ENCODE measurements at places on chromosomes 2 and 18.

DNA sequence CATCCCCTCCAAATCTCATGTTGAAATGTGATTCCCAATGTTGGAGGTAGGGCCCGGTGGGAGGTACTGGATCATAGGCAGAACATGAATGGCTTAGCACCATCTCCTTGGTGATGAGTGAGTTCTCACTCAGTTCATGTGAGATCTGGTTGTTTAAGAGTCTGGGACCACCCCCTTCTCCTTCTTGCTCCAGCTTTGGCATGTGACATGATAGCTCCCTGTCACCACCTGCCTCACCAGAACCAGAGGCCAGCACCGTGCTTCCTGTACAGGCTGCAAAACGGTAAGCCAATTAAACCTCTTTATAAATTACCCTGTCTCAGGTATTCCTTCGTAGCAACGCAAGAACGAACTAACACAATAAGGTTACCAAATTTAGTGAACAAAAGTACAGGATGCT is 95.4 kb downstream of the ZBTB7C start:
- no peak for DNase-seq

DNA sequence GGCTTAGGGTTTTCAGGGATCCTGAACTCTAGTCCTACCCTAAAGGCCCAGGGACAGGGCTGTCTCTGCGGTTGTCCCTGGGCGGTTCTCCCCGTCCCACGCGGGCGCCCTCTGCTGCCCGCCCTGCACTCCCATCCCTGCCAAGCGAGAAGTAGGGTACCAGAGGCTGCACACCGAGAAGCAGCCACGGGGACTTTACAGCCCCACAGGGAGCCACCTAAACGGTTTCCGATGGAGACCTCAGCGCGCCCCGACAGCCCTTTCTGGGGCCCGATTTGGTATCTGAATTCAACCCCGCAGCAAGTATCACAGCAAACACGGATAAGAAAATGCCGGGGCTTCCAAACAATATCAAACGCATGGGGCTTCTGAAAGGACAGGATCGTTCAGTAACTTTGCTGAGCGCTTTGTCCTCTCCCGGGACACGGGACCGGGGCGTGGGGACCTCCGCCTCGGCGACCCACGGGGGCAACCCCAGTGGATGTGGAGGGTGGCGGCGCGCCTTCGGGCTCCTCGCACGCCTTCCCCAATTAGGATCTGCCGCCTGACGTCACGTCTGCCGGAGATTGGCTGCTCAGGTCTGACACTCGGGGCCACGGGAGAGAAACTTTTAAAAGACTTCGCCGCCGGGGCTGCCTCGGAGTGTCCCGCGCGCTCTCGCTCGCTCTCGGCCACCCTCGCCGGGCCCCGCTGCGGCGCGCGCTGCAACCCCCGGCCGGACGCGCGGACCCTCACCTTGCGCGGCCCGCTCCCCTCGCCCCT is at the start of gene LTBP1:
TSS of gene LTBP1 (plus strand) at position 640 of the 762 bp plus-strand sequence. CDS start 372 bp downstream, outside the sequence.
- DNase-seq, result peak; percentile 82

- DNase-seq, result no peak
These were observed 562.6 kb downstream of the SPAG16 start for GRCh38 chr2:213846856-213847255.

DNA sequence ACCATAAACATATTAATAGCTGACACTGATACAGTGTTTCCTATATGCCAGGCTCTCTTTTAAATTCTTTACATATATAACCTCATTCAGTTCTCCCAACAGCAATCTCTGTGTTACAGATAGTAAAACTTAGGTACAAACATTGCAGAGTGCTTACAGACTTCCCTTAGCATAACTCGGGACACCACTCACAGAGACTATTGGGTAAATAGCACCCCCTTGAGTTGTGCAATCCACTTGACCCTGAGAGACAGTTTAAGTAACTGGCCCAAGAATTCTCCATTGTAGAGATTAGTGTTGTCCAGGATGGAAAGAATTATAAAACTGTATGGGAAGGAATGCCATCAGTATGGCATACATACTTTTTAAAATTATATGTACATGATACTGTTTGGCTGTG is 110.1 kb downstream of the POLE4 start:
- no peak for DNase-seq

DNA sequence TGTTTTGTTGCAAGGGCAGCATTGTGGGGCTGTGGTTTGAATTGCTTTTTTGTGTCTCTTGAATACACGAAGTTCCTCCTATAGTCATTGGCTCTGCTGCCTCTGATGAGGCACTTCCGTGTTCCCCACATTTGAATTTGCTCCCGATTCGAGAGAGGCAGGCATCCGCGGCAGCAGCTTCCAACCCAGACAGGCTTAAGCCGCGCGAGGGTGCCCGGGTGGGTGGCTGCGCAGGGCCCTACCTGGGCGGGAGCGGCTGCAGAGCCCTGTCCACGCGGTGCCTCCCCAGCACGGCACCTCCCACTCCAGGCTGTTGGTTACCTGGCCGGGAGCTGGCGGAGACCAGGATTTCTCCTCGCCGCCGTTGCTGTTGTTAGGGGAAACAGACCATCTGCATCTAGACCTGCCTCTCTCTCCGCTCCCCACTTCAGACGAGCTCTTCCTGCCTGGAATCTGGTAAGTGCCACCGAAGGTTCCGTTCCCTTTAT is 151.3 kb downstream of the NEDD4L start:
- no peak for DNase-seq

DNA sequence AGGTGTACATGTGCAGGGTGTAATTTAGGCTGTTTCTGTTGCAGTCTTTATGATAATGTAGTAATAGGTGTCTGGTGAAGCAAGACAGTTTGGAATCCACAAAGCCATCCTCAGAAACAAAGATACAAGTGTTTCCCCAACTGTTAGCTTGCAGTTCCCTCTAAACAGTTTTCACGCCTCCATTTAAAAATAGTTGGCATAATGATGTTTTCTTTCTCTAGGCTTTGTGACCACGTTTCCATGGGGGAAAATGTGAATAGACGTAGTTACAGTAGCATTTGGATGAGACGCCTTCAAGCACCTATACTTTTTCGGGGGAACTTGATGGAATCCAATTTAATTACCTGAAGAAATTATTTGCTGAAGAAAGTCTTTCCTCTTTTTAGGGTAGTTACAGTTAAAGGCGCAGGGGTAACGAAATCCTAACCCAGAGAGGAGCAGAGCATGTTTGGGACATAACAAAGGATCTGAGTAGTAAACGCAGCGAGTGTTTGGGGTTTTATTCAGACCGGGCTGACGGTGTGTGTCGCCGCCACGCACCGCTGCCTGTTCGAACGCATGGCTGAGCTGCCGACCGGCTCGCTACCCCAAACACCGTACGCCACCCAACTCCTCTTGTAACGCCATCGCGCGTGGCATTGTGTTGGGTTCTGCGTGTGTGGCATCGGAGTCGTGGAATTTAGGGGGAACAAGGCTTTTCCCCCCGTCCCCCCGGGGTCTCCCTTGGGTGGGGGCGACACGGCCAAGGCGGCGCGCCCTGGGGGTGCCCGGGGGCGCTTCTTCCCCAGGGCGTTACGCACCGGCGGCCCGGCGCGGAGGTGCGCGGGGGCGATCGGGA is 681 bp upstream of the NRP2 start:
- no peak for DNase-seq

GRCh38 chr2:85792783-85793441 is 39.1 kb downstream of the ATOH8 start:
- no peak for DNase-seq

DNA sequence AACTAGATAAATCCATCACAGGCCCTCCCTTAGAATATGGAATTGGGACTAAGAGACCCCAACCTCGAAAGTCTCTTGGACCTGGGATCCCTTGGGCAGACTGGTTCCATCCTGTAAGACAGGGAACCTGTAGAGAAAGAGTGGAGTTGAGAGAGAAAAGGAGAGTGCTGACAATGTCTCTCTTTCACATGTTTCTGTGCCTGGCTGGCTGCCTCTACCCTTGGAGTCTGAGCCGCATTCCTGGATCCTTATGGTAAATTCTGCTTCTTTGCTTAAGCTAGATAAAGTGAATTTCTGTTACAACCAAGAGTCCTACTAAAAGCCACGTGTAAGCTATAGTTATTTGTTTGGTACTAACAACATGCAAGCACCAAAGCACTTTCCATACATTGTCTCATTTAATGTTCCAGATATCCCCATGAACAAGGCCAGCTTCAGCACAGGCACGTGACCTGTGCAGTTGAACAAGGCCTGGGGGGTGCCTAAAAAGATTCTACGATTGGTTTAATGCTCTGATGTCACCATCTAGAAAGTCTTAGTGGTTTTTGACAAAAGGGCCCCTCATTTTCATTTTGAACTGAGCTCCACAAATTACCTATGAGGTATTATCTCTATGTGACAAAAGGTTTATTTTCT is 2.1 kb upstream of the PUM2 start:
- DNase-seq, result no peak

DNA sequence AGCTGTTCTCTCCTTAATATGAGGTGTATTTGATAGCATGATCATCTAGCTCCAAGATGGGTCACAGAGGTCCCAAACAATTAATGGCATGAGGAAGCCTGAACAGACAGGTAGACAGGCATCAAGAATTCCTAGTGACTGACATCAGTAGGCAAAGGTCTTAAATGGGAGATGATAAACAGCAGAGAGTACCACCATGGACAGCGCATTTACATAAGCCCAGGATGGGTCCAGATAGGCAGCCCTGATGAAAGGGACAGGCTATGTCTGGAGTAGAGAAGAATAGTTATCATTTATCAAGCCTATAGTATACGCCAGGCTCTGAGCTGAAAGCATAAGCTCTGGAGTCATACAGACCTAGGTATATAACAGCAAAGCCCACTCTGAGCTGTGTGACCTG is 434.7 kb upstream of the SETBP1 start:
- no peak for DNase-seq

DNA sequence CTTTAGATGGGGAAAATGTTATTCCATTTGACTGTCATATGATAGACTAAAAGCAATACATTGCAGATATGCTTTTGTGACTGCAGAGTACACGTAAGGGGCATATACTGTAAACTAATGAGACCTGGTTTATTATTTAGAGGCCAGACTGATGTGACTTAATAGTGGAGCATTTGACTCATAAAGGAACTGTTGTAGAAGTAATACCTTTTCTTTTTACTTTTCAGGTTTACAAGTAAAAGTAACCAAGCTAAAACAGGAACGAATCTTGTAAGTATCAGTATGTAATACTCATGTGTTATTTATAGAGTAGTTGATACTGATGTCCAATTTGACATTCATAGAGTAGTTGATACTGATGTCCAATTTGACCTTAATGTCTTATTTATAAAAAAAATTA is 13.1 kb downstream of the RBBP8 start:
- DNase-seq, result no peak

- DNase-seq, result no peak
These were observed 73.6 kb upstream of the IGFBP5 start for GRCh38 chr2:216768908-216769411.

- DNase-seq, result no peak
These were observed 98.5 kb downstream of the THSD7B start for GRCh38 chr2:136863874-136864273.

- no peak for DNase-seq
These were observed 67.0 kb downstream of the CACNB4 start for GRCh38 chr2:152031747-152032306.

DNA sequence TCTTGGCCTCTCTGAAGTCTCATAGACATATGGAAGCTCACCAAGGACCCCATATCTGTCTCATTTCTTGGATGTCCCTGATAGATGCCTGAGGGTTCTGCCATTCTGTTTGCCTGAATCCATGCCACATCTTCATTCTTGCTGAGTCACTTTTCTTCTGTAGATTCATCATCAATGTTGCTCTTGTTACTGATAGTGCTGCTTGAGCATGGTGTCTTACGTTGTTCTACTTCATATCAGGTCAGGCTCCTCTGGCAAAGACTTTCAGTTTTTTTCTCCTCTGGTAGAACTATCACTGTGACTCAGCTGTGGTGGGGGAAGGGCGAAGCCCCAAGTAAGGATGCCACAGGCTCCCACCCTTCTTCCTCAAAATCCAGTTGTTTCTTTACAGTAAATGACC is 885.2 kb downstream of the DCDC2C start:
- no peak for DNase-seq

DNA sequence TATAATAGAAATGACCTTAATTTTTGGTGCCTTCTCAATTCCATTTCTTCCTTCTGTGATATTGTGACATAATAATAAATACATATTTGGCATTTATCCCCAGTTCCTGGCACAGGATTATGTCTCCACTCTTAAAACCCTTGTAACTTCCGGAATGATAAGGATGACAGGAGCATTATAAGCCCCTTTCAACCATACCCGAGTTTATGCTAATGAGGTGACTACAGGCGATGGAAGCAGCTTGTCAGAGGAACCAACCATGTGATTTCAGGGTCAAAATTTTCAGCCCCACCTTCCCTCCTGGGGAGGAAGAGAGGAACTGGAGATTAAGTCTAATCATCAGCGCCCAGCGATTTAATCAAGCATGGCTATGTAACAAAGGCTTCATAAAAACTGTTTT is 528.5 kb upstream of the CRIM1 start:
- DNase-seq, result no peak

- DNase-seq, result no peak
These were observed 140.7 kb downstream of the PTRHD1 start for GRCh38 chr2:24652265-24653182.

- no peak for DNase-seq
These were observed 125.8 kb downstream of the UBE2E3 start for GRCh38 chr2:181106229-181106628.

- DNase-seq, result no peak
These were observed 323.9 kb downstream of the SLC8A1 start for GRCh38 chr2:40127890-40128557.

GRCh38 chr2:168529900-168530561 is 74.0 kb downstream of the CERS6 start:
- DNase-seq, result no peak

DNA sequence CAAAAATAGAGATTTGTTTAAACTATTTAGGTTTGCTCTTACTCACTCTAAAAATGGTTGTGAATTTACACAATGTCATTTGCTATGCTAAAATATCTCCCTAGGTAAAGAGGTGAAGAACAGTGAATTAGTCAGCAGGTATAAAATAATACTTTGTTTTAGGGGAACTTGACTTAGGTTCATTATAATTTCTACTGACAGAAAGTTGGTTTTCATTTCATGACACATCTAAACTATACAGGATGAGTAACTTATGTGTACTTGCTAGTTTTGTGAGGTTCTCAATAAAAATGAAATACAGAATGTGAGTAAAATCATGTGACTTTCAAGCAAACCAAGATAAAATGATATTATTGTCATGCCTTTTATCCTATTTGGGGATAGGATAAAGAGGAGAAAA is 66.0 kb downstream of the DIS3L2 start:
- no peak for DNase-seq

DNA sequence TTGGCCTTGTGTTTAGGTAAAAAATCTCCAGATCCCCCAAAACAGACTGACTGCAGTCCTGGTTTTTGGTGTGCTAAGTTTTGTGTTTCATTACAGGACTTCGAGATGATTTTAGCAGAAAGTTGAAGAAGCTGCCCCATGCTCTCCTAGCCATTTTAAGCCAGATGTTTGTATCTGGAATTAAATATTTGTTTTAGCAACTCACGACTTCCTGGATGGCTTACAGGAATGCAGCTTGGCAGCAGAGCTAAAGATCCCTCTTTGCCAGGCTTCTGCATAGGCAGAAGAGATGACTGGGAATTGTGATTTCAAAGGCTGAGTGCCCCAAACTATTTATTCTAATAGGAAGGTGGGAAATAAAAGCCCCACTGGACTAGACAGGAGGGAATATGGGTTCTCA is 31.1 kb downstream of the ONECUT2 start:
- DNase-seq, result no peak

Measured in 8988T (cell line).